ENCODE measurements at places on chromosomes 2 and 18. TPM values are rescaled to one million over a fixed set of nuclear protein-coding genes. Genes with fewer than 3 reads are reported as not detected.

DNA sequence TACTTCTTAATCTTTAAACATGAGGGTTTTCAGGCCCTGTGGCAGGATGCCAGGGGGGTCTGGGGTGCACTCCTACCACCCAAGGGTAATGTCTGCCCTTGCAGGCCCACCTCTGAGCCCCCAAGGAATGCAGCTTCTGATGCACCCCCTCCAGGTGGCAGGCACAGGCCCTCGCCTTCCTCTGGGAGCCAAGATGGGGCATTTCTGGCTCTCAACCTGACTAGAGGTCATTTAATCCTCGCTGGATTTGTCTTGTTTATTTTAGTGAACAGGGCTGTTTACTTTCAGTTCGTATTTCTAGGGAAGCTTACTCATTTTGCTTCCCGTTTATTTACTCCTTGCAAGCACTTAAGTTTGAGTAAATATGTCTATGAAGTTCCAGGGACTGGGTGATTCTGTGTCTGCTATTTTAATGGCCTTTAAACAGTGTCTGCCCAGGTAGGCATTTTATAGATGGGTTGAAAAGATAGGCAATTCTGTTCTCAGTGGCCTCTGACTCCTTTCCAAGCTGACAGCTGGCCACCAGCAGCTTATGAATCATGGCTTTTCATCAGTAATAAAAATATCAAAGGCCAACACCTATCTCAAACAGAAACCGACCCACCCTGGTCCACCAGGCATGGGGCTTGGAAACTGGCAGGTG lies 11.1 kb upstream of the DNPEP start:
- DNase-seq = peak; percentile 76
- H3K36me3 ChIP-seq = no peaks in the 10 kb centered on the region
- H3K4me3 ChIP-seq = no peak overlapping the region
- peak overlapping the region; percentile 62 for H3K27ac ChIP-seq
- H3K27me3 ChIP-seq = no peaks in the 10 kb centered on the region

GRCh38 chr2:1601067-1601412 lies 143.3 kb downstream of the PXDN start:
- no peaks in the 10 kb centered on the region for H3K27me3 ChIP-seq
- H3K4me1 ChIP-seq = peaks cover 6% of the 10 kb centered on the region
- no peak for DNase-seq
- H3K36me3 ChIP-seq = no peaks in the 10 kb centered on the region
- H3K27ac ChIP-seq = peak overlapping the region; percentile 67

- DNase-seq = no peak
- no peaks in the 10 kb centered on the region for H3K36me3 ChIP-seq
- H3K27ac ChIP-seq = no peak overlapping the region
- H3K4me1 ChIP-seq = no peaks in the 10 kb centered on the region
Observed at GRCh38 chr2:48738806-48739205, 16.7 kb downstream of the LHCGR start.

DNA sequence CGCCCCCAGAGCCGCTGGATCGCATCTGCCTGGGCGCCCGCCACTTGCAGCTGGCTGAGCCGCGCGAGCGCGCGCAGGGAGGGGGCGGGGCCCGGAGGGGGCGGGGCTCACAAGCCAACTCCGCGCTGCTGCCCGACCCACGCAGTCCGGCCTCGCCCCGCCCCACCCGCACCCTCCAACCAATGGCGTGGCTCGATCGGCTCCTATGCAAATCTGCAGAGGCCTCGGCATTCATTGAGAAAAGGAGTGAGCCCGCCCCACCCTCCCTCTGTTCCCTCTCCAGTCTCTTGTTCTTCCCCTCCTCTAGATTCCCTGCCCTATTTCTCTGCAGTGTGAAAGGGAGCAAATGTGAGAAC lies at the start of gene ALK:
Gene ALK (minus strand): TSS at position 27 of the 356 bp plus-strand sequence. CDS start 927 bp downstream, outside the sequence.
- H3K36me3 ChIP-seq = no peaks in the 10 kb centered on the region
- no peak within 1 kb of the TSS for H3K27ac ChIP-seq
- DNase-seq = peak; percentile 72
- peaks cover 5% of the 10 kb centered on the region for H3K4me1 ChIP-seq
- no peaks in the 10 kb centered on the region for H3K27me3 ChIP-seq

- no peaks in the 10 kb centered on the region for H3K4me1 ChIP-seq
- no peak overlapping the region for H3K4me3 ChIP-seq
- no peak for DNase-seq
- H3K36me3 ChIP-seq = no peaks in the 10 kb centered on the region
- H3K27me3 ChIP-seq = no peaks in the 10 kb centered on the region
- H3K27ac ChIP-seq = no peak overlapping the region
Observed at GRCh38 chr18:21958707-21959450, 210.5 kb upstream of the GATA6 start.

DNA sequence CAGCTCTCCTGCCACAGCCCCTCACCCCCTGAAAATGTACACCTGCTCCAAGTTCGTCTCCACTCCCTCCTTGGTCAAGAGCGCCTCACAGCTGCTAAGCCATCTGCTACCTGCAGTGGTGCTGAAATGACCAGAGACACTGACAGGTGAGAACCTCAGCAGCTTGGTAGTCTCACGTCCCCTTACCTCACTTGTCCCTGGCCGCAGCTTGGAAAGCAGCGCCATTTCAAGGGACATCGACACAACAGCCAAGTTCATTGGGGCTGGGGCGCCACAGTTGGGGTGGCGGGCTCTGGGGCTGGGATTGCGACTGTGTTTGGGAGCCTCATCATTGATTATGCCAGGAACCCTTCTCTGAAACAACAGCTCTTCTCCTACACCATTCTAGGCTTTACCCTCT lies 47.5 kb downstream of the ANKRD44 start:
- H3K27me3 ChIP-seq = no peaks in the 10 kb centered on the region
- H3K4me1 ChIP-seq = peaks cover 6% of the 10 kb centered on the region
- no peak for DNase-seq
- no peak overlapping the region for H3K4me3 ChIP-seq

DNA sequence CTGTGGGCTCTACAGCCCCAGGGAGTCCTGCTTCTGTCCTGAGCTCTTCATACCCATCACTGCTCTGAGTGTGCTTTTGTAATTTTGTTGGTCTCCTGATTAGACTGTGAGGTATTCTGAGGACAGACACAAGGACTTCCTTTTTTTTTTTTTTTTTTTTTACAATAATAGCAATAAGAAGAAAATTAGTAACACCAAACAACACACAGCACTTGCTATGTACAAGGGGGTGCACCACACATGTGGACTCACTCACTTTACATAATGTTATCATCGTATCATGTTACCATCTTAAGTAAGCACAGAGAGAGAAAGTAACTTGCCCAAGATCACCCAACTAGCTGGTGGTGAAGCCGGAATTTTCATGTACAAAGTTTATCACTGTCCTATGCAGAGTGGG lies 34.6 kb downstream of the MBP start:
- no peak overlapping the region for H3K27ac ChIP-seq
- H3K27me3 ChIP-seq = no peaks in the 10 kb centered on the region
- H3K36me3 ChIP-seq = no peaks in the 10 kb centered on the region
- no peak overlapping the region for H3K4me3 ChIP-seq
- peaks cover 59% of the 10 kb centered on the region for H3K4me1 ChIP-seq
- DNase-seq = no peak

DNA sequence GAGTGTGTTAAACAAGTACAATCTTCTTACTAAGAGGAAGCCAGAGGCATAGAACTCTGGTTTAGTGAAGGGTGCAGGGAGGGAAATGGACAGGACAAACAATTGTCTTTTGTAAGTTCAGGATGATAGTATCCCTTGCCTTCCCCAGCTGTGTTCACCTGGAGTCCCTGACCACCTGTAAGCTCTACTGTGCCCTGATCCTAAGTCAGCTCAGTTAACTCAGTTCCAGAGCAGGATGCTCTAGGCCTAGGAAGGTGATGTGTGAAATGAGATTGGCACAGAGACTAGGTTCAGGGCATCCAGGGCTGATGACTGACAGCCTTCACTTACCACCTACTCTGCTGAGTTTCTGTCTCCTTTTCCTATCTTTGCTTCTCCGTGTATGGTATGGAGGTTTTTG lies 333.0 kb downstream of the SUCLG1 start:
- H3K27me3 ChIP-seq = no peaks in the 10 kb centered on the region
- H3K27ac ChIP-seq = no peak overlapping the region
- no peak for DNase-seq
- H3K4me1 ChIP-seq = no peaks in the 10 kb centered on the region

GRCh38 chr18:74356959-74357358 lies 41.3 kb downstream of the C18orf63 start:
- no peaks in the 10 kb centered on the region for H3K4me1 ChIP-seq
- H3K27me3 ChIP-seq = no peaks in the 10 kb centered on the region
- no peak overlapping the region for H3K4me3 ChIP-seq
- DNase-seq = no peak

DNA sequence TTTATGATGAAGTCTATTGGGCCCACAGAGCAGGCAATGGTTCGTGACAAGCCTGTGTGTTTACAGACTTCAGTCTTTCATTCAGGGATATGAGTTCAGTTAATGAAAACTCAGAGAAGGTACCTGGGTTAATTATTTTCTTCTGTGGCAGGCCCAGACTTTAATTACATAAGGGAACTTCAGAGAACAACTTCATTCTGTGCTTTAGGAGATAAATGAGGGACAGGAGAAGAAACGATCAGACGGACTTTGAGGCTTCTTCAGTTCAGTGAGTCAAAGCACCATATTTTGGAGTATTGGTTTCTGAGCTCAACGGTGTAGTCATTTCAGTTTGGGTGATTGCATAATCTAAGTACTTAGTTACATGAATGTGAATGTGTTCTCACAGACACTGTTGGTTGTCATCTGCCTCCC lies 203.0 kb upstream of the KCNJ3 start:
- no peaks in the 10 kb centered on the region for H3K4me1 ChIP-seq
- no peak overlapping the region for H3K4me3 ChIP-seq
- H3K27ac ChIP-seq = no peak overlapping the region
- H3K27me3 ChIP-seq = no peaks in the 10 kb centered on the region

GRCh38 chr2:72981536-72981935 lies 64.2 kb downstream of the EMX1 start:
- H3K4me1 ChIP-seq = no peaks in the 10 kb centered on the region
- no peaks in the 10 kb centered on the region for H3K27me3 ChIP-seq
- DNase-seq = no peak
- H3K27ac ChIP-seq = no peak overlapping the region

- no peak overlapping the region for H3K4me3 ChIP-seq
- H3K27ac ChIP-seq = no peak overlapping the region
- no peak for DNase-seq
- H3K27me3 ChIP-seq = no peaks in the 10 kb centered on the region
Observed at GRCh38 chr2:134642938-134643337, 75.9 kb downstream of the TMEM163 start.

- no peak for DNase-seq
- no peaks in the 10 kb centered on the region for H3K4me1 ChIP-seq
- H3K36me3 ChIP-seq = no peaks in the 10 kb centered on the region
- no peak overlapping the region for H3K27ac ChIP-seq
- H3K4me3 ChIP-seq = no peak overlapping the region
- H3K27me3 ChIP-seq = no peaks in the 10 kb centered on the region
Observed at GRCh38 chr2:150023044-150023443, 435.5 kb upstream of the MMADHC start.

DNA sequence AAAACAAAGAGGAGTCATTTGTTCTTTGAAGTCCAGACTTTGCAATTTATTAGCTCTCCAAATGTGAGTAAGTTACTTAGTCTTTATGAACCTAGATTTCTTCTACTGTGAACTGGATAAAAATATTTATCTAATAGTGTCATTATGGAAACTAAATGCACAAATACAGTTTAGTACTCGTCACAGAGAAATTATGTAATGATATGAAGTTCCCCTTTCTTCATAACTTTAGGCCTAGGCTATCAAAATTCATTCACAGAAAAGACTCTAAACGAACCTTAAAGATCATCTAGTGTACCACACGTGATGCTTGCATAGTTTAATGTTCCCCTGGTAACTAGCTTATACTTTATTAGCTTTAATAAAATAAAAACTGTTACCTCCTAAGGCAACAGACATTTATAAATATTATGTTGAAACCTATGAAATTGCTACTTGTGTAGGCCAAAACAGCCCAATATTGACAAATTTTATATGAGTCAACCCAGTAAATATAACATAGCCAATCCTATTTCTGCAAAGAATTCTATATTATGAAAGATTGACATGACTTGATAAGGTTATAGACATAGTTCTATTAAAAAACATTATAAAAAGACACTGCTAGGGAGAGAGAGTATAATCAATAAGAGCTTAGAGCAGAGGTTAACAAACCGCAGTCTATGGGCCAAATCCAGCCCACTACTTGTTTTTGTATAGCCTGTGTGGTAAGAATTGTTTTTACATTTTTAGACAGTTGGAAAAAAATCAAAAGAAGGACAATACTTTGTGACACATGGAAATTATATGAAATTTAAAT lies 44.9 kb upstream of the ITPRID2 start:
- no peak overlapping the region for H3K27ac ChIP-seq
- H3K4me3 ChIP-seq = no peak overlapping the region
- DNase-seq = no peak
- no peaks in the 10 kb centered on the region for H3K27me3 ChIP-seq

DNA sequence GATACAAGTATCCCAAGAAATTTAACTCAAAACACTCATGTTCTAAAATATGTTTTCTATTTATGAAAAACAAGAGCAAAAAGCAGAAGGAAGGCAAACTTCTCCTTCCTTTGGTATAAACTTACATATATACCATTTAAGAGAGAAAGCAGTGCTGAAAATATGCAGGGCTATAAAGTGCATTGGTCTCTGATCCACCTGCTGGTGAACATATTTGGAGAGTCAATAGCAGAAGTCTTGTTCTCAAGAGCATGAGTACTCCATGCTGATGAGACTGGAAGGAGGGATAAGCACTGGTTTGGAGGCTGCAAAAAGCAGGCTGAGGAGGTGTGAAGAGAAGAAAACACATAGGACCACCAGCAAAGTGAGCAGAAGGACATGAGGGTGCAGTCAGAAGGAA lies 391.2 kb downstream of the STK39 start:
- no peak for DNase-seq
- no peaks in the 10 kb centered on the region for H3K27me3 ChIP-seq
- no peaks in the 10 kb centered on the region for H3K4me1 ChIP-seq
- H3K36me3 ChIP-seq = no peaks in the 10 kb centered on the region
- no peak overlapping the region for H3K4me3 ChIP-seq

DNA sequence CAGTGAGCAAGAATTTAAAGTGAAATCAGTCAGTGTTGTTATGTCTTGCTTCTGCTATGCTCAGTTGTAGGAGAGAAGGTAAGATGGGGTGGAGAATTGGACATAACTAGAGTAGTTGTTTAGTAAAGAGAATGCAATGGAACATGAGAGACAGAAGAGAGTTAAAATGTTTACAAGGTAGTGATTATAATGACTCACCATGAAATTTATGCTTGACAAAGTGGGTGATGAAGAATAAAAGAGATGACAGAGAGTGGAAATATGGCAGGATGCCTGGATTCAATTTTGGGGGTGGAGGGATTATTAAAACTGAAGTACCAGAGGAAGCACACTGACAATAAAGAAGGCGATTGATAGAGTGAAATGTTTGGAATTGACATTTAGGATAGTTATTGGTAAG lies 10.6 kb downstream of the SCG2 start:
- no peak overlapping the region for H3K4me3 ChIP-seq
- H3K27ac ChIP-seq = no peak overlapping the region
- no peak for DNase-seq
- no peaks in the 10 kb centered on the region for H3K27me3 ChIP-seq
- no peaks in the 10 kb centered on the region for H3K4me1 ChIP-seq

GRCh38 chr2:102790091-102790455 lies 28.2 kb downstream of the TMEM182 start:
- H3K4me3 ChIP-seq = no peak overlapping the region
- no peaks in the 10 kb centered on the region for H3K36me3 ChIP-seq
- H3K27ac ChIP-seq = no peak overlapping the region

The GREB1 gene
- 0.88 TPM for total RNA-seq

The METTL21A gene
- total RNA-seq = 7.0 TPM

The ALPG gene
- not detected for total RNA-seq

The RNF152 gene
- total RNA-seq = 88.9 TPM

The MPP4 gene
- not detected for total RNA-seq

The PXDN gene
- total RNA-seq = 23.8 TPM

The CARF gene
- 8.2 TPM for total RNA-seq

Measured in Peyer's patch (tissue), 4 donors.